ENCODE measurements at places on chromosomes 7 and 10. TPM values are rescaled to one million over a fixed set of nuclear protein-coding genes. Genes with fewer than 3 reads are reported as not detected.

The TMEM139 gene
- total RNA-seq: 0.85 TPM

The AOC1 gene
- 0.11 TPM for total RNA-seq

The FBXO24 gene
- 0.85 TPM for total RNA-seq

The CTAGE4 gene
- total RNA-seq: 6.2 TPM

The LLCFC1 gene
- not detected for total RNA-seq

The HECW1 gene
- total RNA-seq: 5.0 TPM

The ELMO1 gene
- 7.8 TPM for total RNA-seq

The CHN2 gene
- total RNA-seq: 3.3 TPM

- no peaks in the 10 kb centered on the region for H3K4me1 ChIP-seq
- DNase-seq: no peak
- no peak overlapping the region for H3K4me3 ChIP-seq
- no peaks in the 10 kb centered on the region for H3K36me3 ChIP-seq
These were observed 343 bp upstream of the C10orf71 start for GRCh38 chr10:49298671-49298982.

DNA sequence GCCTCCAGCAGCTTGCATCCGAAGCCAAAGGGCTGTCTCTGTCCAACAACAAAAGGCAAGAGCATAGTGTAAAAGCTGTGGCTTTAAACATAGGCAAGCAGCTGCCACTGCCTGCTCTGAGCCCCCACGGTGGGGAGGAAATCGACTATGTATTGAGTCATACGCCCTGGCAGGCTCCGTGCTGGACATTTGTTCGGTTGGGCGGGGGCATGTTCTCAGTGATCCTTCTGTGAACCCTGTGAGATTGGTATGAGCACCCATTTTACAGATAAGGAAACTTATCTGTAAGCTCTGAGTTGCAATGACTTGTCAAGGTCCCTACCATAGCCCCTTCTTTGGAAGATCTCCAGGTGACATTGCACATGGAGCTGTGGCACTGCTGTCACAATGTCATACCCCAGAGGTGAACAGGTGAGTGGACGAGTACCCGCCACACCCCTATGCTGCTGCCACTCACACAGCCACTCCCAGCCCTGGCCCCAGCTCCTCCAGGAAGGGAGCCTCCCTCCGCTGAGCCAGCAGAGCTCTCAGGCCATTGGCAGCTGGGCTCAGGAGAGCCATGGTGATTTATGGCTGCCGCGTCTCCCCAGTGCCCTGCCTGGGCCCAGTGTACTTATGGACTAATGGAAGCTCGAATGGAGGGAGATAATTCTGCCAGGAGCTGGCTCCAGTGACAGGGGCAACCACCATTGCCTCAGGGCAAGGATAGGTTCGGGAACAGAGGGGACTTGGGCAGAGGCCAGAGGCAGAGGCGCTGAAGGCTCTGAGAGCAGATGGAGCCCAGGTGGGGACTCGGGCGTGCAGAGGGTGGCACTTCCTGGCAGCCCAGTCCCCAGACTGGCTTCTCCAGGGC, 43.7 kb downstream of the UNC5B start:
- no peaks in the 10 kb centered on the region for H3K27me3 ChIP-seq
- no peaks in the 10 kb centered on the region for H3K36me3 ChIP-seq
- H3K27ac ChIP-seq: no peak overlapping the region

GRCh38 chr10:9437131-9437530, 1382.6 kb downstream of the GATA3 start:
- no peaks in the 10 kb centered on the region for H3K4me1 ChIP-seq
- no peak overlapping the region for H3K27ac ChIP-seq
- H3K27me3 ChIP-seq: no peaks in the 10 kb centered on the region
- H3K36me3 ChIP-seq: peaks cover 9% of the 10 kb centered on the region
- no peak overlapping the region for H3K4me3 ChIP-seq

DNA sequence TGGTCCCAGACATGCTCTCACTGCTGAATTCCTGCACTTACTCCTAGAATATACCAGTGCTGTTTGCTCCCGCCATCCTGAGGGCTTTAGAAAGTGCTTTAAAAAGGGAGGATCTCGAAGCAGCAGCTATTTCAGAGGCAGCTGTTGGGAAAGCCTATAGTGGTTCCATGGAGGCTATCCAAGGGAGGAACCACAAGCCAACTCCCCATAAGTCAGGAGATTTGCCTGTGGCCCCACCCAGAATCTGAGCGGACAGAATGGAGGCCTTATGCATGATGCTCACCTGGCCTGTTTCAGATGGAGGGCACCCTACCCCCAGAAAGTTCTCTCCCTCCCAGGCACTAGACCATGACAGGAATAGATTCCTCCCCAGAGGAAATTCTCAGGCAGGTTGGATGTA, 2.3 kb upstream of the KCNIP2 start:
- H3K36me3 ChIP-seq: no peaks in the 10 kb centered on the region
- H3K27ac ChIP-seq: no peak overlapping the region
- H3K4me1 ChIP-seq: peaks cover 3% of the 10 kb centered on the region
- peaks cover 15% of the 10 kb centered on the region for H3K27me3 ChIP-seq
- no peak overlapping the region for H3K4me3 ChIP-seq

DNA sequence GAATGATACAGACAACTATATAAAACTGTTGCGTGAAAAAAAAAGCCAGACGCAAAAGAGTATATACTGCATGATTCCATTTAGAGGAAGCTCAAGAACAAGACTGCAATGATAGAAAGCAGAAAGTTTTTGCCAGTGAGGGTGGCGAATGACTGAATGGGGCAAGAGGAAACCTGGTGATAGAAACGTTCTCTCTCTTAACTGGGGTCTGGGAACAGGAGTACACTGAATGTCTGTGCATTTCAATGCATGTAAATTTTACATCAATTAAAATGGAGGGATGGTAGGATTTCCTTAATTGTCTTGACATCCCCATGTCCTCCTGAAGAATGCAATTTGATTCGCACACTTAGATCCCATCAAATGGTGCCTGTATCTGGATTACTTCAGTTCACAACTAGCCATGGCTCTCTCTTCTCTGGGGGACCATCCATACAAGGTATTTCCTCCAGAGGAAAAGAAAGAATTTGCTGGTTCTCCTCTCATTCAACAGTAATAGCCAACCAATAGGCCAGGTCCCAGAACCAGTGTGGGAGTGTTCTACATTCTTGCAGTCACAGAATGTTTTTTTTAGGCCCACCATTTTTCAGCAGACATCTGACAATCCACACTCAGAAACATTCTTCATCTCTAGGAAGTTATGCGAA, 221.0 kb upstream of the KLF14 start:
- peaks cover 6% of the 10 kb centered on the region for H3K36me3 ChIP-seq
- no peaks in the 10 kb centered on the region for H3K27me3 ChIP-seq
- no peak for DNase-seq
- H3K27ac ChIP-seq: no peak overlapping the region
- no peak overlapping the region for H3K4me3 ChIP-seq
- peaks cover 9% of the 10 kb centered on the region for H3K4me1 ChIP-seq

DNA sequence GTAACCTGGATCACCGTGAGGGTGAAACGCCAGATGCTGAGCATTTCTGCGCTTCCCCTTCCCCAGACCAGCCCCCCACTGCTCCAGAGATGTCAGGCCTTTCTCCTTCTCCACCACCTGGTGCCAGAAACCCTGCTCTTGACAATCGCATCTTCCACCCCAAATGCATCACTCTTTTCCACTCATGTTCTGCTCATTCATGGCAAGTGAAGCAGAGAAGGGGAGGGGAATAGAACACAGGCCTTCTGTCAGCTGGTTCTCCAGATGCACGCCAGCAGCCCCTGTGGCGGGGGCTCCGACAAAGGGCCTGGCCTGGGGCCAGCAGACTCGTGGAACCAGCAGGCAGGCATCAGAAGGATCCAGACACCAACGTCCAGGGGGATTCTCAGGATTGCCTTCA, 68.5 kb upstream of the SVIL start:
- no peak overlapping the region for H3K4me3 ChIP-seq
- peaks cover 5% of the 10 kb centered on the region for H3K36me3 ChIP-seq
- H3K27me3 ChIP-seq: no peaks in the 10 kb centered on the region
- no peaks in the 10 kb centered on the region for H3K4me1 ChIP-seq
- no peak for DNase-seq

DNA sequence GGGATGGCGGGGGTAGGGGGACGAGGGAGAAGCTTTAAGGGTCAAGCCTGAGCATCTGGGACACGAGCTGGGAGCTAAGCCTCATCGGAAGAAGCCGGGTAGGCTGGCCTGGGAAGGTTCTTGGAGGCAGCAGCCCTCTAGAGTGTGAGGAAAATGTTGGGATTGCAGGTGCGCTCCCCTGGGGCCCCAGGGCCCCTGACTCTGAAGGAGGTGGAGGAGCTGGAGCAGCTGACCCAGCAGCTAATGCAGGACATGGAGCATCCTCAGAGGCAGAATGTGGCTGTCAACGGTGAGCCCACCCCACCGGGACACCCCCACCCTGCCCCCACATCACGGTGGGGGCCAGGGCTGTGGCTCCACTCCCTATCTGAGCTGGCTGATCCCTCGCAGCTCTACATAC, 6.9 kb downstream of the ZYX start:
- no peaks in the 10 kb centered on the region for H3K27me3 ChIP-seq
- no peak overlapping the region for H3K4me3 ChIP-seq
- H3K4me1 ChIP-seq: no peaks in the 10 kb centered on the region
- DNase-seq: no peak

GRCh38 chr10:71731791-71732190, 12.2 kb upstream of the C10orf105 start:
- no peak for DNase-seq
- H3K27ac ChIP-seq: no peak overlapping the region
- H3K4me3 ChIP-seq: no peak overlapping the region
- peaks cover 3% of the 10 kb centered on the region for H3K4me1 ChIP-seq
- H3K36me3 ChIP-seq: no peaks in the 10 kb centered on the region

DNA sequence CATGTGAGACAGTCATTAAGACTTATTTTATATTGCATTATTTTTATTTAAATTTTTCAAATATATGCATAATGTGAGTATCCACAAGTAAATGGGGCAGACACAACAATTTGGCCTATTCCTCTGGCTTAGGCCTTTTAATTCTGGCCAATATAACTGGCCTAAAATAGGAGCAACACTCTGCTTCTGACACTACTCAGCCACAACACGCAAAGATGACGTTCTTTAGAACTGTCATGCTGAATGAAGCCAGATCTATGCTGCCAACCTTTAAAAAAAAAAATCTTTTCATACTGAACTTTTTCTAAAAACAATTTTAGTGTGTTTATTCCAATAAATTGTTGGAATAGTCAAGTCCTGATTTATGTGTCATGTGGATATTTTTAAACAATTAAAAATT, 355.0 kb upstream of the BMPER start:
- H3K4me1 ChIP-seq: no peaks in the 10 kb centered on the region
- no peaks in the 10 kb centered on the region for H3K27me3 ChIP-seq
- no peaks in the 10 kb centered on the region for H3K36me3 ChIP-seq

- H3K27me3 ChIP-seq: no peaks in the 10 kb centered on the region
- no peak overlapping the region for H3K27ac ChIP-seq
- H3K36me3 ChIP-seq: no peaks in the 10 kb centered on the region
- DNase-seq: no peak
- peaks cover 2% of the 10 kb centered on the region for H3K4me1 ChIP-seq
These were observed 125.3 kb downstream of the NEURL1 start for GRCh38 chr10:103618575-103619423.

DNA sequence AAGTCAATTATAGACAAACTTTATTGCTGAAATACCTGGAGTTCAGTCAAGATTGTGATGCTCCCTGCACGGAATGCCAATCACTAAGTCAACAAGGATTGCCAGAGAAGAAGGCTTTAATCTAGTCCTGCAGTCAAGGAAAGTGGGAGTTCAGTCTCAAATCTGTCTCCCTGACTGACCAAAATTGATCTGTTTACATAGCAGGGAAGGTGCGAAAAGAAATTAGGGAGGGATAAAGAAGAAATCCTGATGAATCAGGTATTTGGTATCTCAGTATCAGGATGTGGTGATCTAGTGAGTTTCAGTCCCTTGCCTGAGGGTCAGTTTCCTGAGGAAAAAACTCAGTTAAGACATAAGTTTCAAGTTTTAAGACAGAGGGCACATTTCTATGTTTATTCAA, 2.1 kb upstream of the AKR1D1 start:
- no peak overlapping the region for H3K27ac ChIP-seq
- H3K4me1 ChIP-seq: no peaks in the 10 kb centered on the region
- no peak overlapping the region for H3K4me3 ChIP-seq
- H3K27me3 ChIP-seq: no peaks in the 10 kb centered on the region
- DNase-seq: no peak
- H3K36me3 ChIP-seq: peaks cover 26% of the 10 kb centered on the region

DNA sequence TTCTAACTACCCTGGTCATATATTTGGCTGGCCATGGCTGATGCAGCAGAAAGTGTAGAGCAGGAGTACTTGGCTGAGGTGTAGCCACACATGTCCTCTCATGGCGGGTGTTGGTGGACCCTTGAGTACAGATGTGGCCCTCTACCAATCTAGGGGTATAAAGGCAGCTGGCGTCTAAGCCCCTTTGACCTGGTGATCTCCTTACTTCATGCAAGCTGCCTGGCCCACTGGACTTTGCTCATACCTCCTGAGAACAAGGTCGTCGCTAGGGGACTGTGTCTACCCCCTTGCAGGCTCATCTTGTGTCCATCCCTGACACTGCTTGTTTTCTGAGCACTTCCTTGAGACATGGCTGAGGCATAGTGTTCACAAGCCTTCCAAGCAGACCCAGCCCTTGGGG, 287.8 kb downstream of the RPS24 start:
- no peak overlapping the region for H3K4me3 ChIP-seq
- peaks cover 5% of the 10 kb centered on the region for H3K36me3 ChIP-seq
- no peaks in the 10 kb centered on the region for H3K4me1 ChIP-seq
- no peak for DNase-seq

- no peaks in the 10 kb centered on the region for H3K4me1 ChIP-seq
- no peak overlapping the region for H3K4me3 ChIP-seq
- no peaks in the 10 kb centered on the region for H3K27me3 ChIP-seq
These were observed 21.6 kb downstream of the IDE start for GRCh38 chr10:92552310-92552709.

- no peaks in the 10 kb centered on the region for H3K4me1 ChIP-seq
- H3K27ac ChIP-seq: no peak overlapping the region
- peaks cover 21% of the 10 kb centered on the region for H3K36me3 ChIP-seq
- no peaks in the 10 kb centered on the region for H3K27me3 ChIP-seq
- H3K4me3 ChIP-seq: no peak overlapping the region
These were observed 4.2 kb upstream of the NT5C3A start for GRCh38 chr7:33066771-33067170.

DNA sequence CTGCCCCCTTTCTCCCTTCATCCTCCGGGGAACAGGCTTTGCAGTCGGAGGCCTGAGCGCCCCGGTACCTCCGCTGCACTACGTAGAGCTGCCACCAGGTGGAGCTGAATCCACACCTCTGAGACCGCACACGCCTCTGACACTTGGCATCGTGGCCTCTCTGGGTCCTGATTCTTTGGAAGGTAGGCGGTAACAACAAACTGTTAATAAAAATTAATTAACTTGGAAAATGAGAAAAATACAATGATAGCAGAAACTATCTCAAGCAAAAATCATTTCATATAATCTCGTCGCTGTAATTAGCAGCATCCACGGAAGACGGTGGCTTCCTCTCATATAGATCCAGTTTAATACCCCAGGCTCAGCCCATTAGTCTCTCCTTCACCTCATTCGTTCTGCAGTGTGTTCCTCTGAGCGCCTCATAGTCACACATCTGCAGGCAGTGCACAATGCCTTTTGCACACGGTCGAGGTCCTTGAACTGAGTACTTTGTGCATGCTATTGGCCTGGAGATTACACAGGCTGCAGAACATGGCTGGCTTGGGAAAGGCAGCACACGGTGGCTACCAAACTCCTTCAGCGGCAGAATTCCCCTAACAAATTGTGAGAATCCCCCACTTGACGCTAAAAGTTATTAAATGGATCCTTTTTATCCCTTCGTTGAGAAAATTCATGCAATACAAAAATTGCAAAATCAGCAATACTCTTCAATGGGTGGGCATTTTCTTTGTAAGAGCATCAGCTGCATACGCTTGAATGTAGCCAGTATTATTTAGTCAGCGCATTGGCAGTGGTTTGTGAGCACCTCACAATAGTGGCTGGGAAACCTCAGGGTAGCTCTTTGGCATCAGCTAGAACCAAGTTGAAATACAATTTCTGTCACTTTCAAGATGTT, 18.7 kb downstream of the OR9A2 start:
- H3K4me3 ChIP-seq: no peak overlapping the region
- DNase-seq: peak; percentile 86
- no peaks in the 10 kb centered on the region for H3K27me3 ChIP-seq
- no peaks in the 10 kb centered on the region for H3K36me3 ChIP-seq
- H3K4me1 ChIP-seq: no peaks in the 10 kb centered on the region
